ENCODE measurements at places on chromosomes 16 and 17. TPM values are rescaled to one million over a fixed set of nuclear protein-coding genes. Genes with fewer than 3 reads are reported as not detected.

The ASB16 gene
- total RNA-seq = not detected

The KRT14 gene
- 2,248 TPM for total RNA-seq

The SLC35G6 gene
- not detected for total RNA-seq

The RAPGEFL1 gene
- 61.4 TPM for total RNA-seq

The CD300LG gene
- total RNA-seq = not detected

The COQ9 gene
- total RNA-seq = 52.8 TPM

The TBC1D3H gene
- not detected for total RNA-seq

The SHISA9 gene
- under 0.01 TPM for total RNA-seq

The KRTAP4-5 gene
- total RNA-seq = not detected

The POLR2A gene
- 40.7 TPM for total RNA-seq

The CPHXL2 gene
- not detected for total RNA-seq
